ENCODE measurements at places on chromosomes 2 and 18.

- DNase-seq: no peak
Observed at GRCh38 chr2:119536707-119537106, 7.5 kb upstream of the CFAP221 start.

GRCh38 chr18:27793013-27793785 lies 383.7 kb downstream of the CDH2 start:
- no peak for DNase-seq

- no peak for DNase-seq
Observed at GRCh38 chr2:20165677-20166509, 59.0 kb downstream of the SDC1 start.

DNA sequence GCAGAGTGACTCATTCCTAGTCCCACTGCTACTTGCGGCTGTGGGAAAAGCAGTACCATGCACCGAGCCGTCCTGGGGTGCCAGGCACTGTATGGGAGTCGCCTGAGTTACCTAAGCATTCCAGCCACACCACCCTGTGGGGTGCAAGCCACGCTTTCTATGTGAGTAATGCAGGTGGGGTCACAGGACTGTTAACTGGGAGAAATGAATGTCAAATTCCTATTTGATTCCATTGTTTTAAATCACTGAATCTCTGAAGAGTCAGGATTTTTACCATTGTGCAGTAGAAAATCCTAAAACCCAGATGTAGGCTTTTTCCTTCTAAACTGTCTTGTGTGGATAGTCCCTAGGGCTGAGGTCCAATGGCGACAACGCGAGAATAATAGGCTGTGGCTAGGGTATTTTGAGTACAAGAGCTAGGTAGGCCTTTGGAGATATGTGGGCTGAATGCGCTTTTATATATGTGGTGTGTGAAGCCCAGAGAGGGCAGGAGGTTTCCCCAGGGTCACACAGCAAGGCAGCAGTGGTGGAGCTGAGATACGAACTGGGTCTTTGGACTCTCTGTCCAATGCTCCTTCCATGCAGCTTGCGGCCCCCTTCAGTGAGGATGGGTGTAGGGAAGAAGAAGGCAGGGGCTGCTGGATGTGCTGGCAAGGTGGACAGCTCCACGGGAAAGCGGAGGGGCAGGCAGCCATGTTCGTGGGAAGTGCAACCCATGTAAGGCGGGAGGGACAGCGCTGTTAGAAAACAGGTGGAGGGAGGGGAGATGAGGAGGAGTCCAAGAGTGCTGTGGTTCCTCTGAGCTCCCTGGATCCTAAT lies 83.2 kb downstream of the DDX1 start:
- DNase-seq: no peak

GRCh38 chr2:58081000-58081399 lies 34.4 kb downstream of the VRK2 start:
- DNase-seq: peak; percentile 2

DNA sequence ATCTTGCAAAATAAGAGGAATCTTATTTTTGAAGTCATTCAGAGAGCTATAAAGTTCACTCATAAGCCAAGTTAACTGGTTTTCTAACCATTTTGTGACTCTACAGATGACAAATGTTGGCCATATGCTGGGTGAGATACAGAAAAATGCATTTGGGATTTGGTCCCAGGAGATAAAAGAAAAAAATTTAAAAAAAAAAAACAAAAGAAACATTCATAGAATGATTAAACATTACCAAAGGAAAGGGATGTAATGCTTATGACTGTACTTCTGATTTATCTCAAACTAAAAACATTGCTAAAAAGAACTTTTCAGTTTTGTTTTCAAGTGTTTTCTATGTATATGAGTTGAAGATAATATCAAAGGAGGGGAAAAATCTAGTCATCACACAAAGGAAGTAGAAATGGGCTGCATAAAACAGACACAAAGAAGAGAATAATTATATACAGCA lies 43.1 kb downstream of the PELI1 start:
- DNase-seq: no peak

- DNase-seq: no peak
Observed at GRCh38 chr18:4844320-4844719, 352.7 kb downstream of the AKAIN1 start.

DNA sequence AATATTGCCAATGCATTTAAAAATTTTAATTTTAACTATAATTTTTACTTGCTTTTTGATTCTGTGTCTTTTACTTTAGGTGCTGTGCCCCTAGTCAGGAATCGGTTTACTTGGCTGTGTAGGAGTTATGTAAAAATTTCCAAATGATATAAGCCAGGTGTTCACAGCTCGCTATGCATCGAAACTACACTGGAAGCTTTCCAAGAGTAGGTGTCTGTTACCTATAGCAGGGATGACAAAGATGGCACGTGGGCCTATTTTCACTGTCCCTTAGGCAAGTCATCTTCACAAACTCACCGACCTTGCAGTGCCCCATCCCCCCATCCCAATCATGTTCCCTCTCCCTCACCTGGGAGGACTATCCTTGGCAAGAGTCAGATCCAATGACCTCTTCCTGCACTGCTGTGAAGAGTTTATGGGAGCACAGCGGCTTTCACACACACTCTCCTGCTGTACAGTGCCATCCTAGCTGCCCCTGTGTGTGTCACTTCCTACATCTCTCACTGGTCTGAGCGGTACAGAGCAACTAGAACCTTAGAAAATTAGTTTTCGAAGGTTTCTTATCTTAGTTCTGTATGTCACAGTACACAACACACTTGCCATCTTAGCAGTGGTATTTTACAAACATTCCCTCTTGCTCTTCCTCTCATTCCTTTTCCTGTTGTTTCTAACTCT lies 49.2 kb upstream of the NAB1 start:
- DNase-seq: no peak

GRCh38 chr2:179344970-179345369 lies 80.3 kb upstream of the SESTD1 start:
- DNase-seq: no peak

GRCh38 chr2:239919774-239920692 lies 105.1 kb downstream of the NDUFA10 start:
- DNase-seq: no peak

- DNase-seq: no peak
Observed at GRCh38 chr2:40279001-40279400, 172.9 kb downstream of the SLC8A1 start.
